NCI-H226 (cell line): ENCODE measurements at places on chromosomes 4 and X.

GRCh38 chrX:8090482-8090881 lies 80.6 kb downstream of the VCX2 start:
- DNase-seq: no peak

DNA sequence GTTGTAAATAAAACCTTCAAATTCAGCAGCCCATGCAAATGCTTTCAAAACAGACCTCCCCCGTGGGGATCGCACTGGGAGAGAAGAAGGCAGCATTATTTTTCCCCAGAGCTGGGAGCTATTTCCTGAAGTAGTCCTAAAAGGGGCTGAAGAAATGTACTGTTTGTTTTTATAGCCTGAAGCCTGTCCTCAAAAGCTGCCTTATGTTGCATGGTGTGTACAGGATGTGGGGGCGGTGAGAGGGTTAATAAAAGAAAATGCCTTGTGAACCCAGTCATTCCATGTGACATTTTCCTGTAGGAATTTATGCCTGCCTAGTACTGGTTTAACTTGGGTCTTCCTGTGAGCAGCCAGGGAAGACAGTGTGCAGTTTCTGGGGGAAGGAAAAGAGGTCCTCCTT lies 144.1 kb downstream of the SOWAHB start:
- peak; percentile 54 for DNase-seq

DNA sequence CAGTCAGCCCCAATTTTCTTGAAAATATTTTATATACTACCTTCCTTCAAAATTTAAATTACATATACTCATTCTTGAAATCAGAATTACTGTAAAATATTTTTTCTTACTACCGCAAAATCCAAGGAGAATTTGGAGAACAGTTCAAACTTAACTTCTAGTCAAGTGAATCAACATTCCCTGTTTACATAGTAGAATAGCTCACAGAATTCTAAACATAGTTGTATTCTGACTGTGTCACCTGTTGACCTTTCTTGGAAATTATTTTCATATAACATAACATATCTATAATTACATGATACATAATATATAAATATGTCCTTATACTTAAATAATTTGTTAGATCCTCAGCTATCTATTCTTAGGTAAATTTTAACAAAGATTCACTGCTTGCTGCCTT lies 31.0 kb upstream of the FGF5 start:
- peak; percentile 18 for DNase-seq

GRCh38 chrX:43836435-43837184 lies 45.6 kb downstream of the MAOB start:
- no peak for DNase-seq

- no peak for DNase-seq
Measured at GRCh38 chr4:101083131-101083530, 264.2 kb downstream of the PPP3CA start.

DNA sequence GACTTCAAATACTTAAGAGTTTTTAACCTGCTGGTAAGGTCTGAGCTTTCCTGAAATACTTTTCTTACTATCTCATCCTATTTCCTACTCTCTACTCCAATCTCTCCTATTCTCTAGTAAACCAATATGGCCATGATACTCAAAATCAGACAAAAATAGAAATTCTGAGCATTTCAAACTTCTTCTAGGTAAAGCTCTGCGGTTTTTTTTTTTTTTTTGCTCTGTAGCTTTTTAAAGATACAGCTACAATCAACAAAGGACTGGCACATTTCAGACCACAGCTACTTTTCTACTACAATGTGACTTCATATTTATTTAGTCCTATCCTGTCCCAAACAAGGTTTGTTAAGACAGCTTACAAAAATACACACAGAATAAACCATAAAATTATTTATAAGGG lies 31.1 kb downstream of the MAML3 start:
- no peak for DNase-seq

DNA sequence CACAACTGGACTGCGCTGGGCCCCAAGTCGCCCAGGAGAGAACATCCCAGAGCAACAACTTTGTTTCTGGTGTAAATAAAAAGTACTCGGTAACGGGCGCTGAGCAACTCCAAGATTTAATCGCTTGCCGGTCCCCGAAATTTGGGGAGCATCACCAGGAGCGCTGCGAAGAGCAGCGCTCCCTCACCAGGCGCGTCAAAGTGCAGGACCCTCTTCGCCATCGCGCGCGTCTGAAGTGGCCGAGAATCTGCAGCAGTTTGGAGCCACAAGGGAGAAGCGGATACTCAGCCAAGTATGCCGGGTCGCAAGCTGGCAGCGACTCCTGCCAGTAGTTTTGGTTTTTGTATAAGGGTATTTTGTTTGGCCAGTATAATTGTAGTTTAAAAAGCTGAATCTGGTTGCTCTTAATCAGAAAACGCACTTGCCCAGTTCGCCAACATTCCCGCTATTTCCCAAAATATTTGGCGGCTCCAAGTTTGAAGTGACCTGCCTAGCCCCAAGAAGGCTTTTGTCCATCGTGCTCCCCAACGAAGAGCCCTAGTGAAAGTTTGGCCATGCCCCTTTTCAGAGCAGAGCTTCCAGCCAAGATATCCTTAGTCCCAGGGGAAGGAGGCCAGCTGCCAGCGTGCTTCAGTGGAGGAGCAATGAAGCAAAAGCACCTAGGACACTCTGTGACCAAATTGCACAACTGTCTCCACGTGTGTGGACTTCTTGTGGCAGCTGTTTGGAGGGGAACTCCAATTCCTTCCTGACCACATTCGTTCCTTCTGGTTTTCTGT lies 557 bp upstream of the KDR start:
- no peak for DNase-seq

DNA sequence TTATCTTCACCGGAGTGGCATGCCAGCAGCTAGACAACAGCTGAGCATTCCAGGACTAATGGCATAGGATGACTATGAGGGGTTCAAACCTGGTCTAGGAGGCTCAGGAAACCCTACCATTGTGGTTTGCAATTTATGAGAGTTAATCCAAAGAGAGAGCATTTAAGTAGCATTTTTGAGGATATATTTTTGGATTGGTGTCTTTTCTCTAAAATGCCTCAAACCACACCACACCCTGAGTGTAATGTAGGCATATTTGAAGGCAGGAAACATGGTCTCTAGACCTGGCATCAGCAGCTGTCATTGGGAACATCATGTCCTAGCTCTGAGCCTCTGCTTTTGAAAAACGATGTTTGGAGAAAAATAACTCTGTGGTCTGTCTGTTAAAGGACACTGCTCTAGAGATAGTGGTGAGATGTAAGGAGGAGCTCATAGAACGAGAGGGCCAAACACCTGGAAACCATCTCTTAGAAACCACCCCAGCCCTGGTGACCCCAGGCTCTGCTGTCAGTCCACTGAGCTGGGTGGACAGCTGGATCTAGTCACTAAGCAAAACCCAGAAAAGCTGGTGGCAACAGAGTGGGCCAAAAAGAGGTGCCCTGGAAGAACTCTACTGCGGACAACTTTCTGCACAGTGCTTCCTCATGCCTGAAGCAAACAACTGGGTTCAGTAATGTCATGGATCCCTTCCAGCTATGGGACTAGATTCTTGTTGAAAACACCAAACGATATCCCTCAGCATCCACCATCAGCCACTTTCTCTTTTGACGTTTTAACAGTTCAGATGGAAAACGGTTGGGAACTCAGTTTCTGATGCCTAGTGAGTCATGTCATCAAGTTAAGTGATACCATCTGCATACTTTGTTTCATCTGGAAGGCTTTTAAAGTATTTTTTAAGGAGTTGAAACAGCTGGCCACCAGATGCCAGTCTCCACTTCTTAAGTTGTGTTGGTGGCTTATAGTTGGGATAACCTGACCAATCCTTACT lies 100.2 kb upstream of the C1QTNF7 start:
- DNase-seq: no peak
